ENCODE measurements at places on chromosomes 3 and 15.

DNA sequence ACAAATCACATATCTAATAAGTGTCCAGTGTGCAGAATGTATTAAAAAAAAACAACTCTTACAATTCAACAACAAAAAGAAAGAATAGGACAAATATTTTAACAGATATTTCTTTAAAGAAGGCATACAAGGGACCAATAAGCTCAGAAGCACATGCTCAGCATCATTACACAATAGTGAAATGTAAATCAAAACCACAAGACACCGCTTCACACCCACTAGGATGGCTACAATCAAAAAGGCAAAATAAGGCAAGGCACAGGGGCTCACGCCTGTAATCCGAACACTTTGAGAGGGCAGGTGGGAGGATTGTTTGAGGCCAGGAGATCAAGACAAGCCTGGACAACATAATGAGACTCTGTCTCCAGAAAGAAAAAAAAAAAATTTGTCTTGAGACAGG lies 255.6 kb downstream of the MAGI1 start:
- no peak for DNase-seq

DNA sequence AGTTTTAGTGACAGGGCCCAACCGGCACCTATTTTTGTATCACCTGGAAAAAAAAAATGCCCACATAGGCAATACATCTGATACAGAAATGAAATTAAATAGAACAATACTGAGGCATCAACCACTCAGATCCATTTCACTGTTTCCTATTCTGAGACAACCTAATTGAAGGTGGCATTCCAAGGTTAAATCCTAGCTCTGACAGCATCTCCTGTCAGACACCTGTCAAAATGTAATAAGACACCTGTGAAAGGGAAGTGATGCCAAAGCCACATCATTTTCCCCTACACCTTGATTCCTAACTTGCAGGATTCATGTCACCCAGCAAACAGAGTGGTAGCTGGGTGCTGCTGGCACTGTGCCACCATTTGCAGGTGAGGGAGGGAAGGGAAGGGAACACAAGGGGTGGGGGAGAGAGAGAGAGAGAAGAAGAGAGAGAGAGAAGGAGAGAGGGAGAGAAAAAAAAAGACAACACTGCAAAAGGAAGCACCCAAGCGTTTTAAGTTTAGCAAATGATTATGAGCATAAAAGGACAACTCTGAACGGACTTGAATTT lies 1044.6 kb upstream of the CFAP20DC start:
- DNase-seq = no peak

DNA sequence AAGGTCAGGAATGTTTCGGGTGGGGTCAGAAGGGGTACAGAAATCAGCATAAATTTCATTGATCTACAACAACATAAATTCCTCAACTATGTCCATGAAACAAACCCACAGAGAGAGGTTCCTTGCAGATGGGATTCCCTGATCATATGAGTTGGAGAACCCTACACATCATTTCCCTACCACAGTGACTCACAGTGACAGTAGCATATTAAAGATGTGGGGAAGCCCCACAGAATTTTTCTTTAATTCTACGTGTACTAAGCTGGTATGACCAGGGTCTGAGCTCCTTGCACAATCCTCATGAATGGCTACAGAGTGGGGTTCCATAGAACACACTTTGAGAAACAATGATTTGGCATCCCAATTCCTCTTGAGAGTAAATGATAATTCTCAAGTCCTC lies 116.9 kb upstream of the RAD18 start:
- no peak for DNase-seq

DNA sequence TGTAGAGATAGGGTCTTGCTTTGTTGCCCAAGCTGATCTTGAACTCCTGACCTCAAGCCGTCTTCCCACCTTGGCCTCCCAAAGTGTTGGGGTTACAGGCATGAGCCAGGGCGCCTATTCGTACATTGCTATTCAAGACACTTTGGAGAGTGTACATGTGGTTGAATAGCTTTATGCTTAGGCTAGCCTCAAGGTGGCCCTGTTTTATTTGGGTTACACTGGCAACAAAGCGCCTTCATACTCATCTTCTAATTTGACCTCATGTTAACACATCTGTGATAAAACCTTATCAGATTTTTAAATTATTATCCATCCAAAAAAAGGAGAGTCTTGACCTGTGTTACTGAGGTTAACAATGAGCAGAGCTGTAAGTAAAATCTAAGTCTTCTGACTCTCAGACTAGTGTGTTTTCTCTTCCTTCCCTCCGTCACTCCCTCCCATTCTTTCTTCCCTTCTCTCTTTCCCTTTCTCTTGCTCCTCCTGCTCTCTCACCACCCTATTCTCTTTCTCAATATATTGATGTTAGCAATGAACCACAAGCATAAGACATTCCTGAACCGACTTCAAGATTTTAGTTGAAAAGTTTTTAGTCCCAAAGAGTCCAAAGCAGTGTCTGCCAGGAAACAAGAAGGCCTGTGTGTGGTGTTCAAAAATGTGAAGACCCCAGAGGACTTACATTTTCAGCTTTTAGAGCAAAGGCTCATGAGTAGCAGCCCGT lies 603.7 kb upstream of the CFAP20DC start:
- DNase-seq = no peak

DNA sequence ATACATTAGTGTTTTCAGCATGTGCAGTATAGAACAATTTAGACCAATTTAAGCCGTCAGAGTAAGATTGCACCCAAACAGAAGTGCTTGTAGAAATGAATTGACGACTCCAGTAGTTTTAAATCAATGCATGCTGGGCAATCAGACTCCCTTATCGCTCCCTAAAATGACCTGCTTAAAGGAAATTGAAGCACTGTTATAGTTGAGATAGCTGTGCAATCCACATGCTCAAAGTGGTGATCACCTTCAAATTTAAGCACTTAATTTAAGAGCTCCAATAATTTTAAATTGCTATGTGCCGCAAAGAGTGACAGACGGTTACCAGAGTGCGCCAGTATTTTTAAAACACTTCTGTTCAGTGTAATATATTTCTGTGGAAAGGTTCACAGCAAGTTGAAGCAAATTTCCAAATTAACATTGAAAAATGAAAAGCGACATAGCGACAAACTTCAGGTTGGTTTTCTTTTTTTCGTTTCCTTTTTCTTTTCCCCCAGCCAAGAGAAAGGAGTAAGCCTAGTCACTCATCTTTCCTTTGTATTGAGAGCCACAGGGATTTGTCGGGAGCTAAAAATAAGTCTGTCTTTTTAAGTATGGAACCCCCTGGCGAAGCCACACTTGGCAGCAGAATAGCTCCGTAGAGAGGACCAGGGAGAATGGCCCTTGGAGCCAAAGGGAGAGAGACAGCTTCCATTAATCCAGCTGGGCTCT lies 436.4 kb upstream of the RBMS3 start:
- no peak for DNase-seq

DNA sequence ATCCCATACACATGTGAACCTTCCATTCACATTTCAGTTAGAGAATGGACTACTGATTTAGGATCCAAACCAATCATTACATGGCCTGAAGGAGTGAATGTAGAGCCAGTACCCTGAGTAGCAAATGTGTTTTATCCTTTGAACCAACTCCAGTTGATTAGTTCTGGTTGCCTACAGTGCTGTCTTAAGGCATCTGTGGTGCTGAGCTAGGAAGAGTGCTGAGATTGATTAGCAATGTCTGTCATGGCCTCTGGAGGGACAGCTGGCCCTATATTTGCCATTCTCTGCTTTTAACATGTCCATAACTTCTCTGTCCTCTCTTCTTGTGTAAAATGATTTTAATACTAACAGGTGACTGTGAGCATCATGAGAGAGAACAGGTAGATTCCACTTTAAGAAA lies 11.1 kb downstream of the LRTM1 start:
- no peak for DNase-seq

Measured in stimulated activated CD4-positive, alpha-beta T cell treated with anti-CD3 and anti-CD28 coated beads, Interleukin-4, amount 100 ng/mL, for 48 hours (primary cell).